H9 (cell line): ENCODE measurements at places on chromosomes 5 and 9. TPM values are rescaled to one million over a fixed set of nuclear protein-coding genes. Genes with fewer than 3 reads are reported as not detected.

GRCh38 chr5:18687429-18687828 lies 1053.2 kb downstream of the TAF11L14 start:
- H3K4me3 ChIP-seq: no peak overlapping the region
- H3K27ac ChIP-seq: no peak overlapping the region
- no peaks in the 10 kb centered on the region for H3K36me3 ChIP-seq
- H3K4me1 ChIP-seq: peaks cover 5% of the 10 kb centered on the region; the same call in 1 of the 2 replicates
- no peaks in the 10 kb centered on the region for H3K27me3 ChIP-seq

DNA sequence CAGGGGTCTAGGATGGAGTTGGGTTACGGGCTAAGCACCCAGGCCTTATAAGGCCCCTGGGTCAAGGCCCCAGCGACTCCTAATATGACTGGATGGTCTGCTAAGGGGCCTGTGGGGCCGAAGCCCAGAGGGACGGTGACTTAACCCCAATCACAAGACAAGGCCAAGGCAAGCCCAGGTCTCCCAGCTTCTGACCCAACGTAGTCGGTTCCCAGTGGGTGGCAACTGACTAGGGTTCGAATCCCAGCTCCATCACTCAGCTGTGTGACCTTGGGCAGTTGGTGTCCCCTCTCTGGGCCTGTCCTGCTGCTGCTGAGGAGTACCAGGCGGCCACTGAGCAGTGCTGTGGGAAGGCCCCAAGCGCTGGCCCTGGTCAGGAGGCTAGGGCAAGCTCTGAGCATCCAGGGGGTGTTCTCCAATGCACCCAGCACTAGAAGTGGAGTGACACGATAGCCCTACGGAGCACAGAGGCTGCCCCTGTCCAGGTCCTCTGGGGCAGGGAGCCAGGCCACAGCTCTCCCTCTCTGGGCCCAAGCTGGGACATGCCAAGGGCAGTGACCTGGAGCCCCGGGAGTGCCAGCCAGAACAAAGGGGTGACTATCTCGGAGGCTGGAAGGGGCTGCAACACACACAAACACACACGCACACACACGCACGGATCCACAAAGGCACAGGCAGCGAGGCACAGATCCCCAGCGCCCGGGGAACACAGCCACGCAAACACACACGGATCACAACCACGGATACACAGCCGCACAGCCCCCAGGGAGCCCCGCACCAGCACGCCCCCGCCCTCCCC lies 512 bp downstream of the AK1 start:
- no peaks in the 10 kb centered on the region for H3K27me3 ChIP-seq
- no peak for DNase-seq
- H3K36me3 ChIP-seq: no peaks in the 10 kb centered on the region
- H3K4me1 ChIP-seq: no peaks in the 10 kb centered on the region

DNA sequence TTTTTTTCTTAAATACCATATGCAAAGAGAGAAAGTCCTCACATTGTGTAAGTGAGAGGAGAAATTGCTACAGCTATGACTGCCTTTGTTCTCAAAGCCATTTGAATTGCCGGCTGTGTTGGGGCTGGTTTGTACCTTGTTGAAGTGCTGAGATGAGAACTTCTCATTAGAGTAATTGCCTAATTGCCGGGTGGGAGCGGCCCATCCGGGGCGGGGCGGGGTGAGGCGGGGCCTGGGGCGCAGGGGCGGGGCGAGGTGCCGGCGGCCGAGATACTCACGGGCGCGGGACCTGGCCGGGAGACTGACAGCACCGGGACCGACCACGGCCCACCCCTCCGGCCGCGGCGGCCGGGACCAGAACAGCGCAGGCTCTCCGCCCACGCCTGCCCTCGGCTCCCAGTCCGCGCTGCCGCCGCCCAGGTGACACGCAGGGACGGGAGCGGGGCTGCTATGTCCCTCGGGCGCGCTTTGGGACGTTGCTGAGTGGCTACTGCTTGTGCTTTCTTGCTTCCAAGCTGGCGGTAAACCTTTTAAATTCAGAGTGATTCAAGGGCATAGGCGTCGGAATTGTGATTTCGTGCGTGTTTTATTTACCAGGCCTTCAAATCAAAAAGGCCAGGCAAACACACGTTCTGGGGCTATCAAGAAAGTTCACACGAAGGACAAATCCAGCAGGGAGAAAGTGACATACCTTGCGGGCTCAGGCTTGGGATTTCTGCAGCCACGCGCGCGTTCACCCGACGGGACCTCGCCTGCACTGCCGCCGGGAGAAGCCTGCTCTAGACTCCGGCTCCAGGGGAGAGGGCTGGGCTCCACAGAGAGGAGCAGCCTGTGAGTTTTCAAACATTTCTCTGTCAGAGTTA lies 269.1 kb downstream of the FANCC start:
- H3K27ac ChIP-seq: no peak overlapping the region
- peak; percentile 79 for DNase-seq
- H3K36me3 ChIP-seq: no peaks in the 10 kb centered on the region
- no peaks in the 10 kb centered on the region for H3K27me3 ChIP-seq
- H3K4me3 ChIP-seq: peak overlapping the region; percentile 61

DNA sequence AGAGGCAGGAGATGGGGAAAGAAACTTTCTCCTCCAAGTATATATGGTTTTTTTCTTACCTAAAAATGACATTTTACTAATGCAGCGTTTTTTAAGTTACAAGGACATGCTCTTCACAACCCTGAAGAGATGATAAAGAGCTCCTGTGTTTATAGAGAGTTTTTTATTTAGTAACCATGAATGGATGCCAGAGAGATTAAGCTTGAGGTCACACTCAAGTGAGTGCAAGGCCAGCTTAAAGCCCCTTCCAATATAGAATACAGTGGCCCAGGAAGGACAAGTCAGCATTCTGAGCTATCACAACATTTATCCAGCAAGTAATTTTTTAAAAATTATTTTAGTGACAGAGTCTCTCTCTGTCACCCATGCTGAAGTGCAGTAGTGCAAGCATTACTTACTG lies 6.7 kb upstream of the HAVCR2 start:
- no peak overlapping the region for H3K27ac ChIP-seq
- H3K4me3 ChIP-seq: no peak overlapping the region
- DNase-seq: no peak
- H3K36me3 ChIP-seq: no peaks in the 10 kb centered on the region
- no peaks in the 10 kb centered on the region for H3K4me1 ChIP-seq

DCANP1 gene
- not detected in 2 replicates for total RNA-seq
